ENCODE measurements at places on chromosomes 6 and 20.

GRCh38 chr6:165487347-165487746, 175.7 kb downstream of the PDE10A start:
- DNase-seq, result no peak

DNA sequence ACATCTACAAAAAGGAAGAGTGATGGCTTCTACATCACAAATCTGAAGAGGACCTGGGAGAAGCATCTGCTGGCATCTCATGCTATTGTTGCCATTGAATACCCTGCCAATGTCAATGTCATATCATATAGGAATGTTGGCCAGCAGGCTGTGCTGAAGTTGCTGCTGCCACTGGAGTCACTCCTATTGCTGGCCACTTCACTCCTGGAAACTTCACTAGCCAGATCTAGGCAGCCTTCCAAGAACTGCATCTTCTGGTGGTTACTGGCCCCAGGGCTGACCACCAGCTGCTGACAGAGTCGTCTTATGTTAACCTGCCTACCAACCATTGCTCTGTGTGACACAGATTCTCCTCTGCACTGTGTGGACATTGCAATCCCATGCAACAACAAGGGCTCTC, 111.8 kb downstream of the PERP start:
- DNase-seq, result no peak

- no peak for DNase-seq
Observed at GRCh38 chr6:12832226-12832735, 115.7 kb downstream of the PHACTR1 start.

DNA sequence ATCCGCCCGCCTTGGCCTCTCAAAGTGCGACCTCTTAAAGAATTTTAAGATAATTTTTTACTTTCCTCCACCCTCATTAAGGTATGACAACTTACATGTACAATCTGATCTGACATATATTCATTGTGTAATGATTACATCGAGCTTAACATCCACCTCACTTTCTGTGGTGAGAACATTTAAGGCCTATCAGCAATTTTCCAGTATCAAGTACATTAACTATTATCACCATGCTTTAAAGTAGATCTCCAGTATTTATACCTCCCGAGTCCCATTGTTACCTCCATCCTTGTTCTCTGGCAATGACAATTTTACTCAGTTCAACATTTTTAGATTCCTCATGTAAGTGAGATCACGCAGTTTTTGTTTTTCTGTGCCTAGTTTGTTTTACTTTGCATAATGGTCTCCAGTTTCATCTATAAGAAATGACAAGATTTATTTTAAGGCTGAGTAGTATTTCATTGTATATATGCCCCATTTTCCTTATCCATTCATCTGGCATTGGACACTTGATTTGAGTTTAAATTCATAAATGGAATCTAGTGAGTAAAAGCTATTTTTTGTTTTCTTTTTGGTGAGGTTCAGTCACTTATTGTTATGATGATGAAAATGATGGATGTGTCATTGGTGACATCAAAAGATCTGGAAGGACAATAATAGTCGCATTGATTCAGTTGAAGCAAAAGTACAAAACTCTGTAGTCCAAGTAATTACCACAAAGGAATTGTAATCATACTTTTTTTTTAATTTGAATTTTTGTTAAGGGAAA, 87.0 kb downstream of the OR2B2 start:
- no peak for DNase-seq

- no peak for DNase-seq
Observed at GRCh38 chr6:4907602-4908001, 96.2 kb downstream of the RPP40 start.
